ENCODE measurements at places on chromosomes 1 and 21.
A peak's percentile ranks its signal among the peaks of the same experiment; 100 is the strongest.

- no peak for DNase-seq
Measured at GRCh38 chr1:52814465-52814864, 28.1 kb upstream of the ZYG11A start.

DNA sequence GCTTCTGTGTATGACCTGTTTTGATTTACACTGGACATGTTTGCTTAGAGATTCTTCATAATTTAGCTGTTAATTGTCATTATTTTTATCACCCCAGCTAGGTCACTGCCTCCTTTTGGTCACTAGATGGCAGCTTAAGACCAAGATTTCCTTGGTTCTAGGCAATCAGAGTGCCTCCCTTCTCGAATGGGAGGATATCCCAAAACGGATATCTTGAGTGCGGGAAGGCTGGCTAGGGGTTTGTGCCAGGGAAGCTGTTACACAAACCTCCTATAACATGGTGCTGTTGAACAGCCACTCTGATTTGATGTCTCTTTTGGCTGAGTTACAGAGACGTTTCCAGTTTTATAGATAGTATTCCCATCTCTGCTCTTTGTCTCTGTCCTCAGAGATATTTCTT lies 283.5 kb downstream of the S1PR1 start:
- DNase-seq = peak; percentile 18

GRCh38 chr1:41592451-41593125 lies 108.1 kb upstream of the EDN2 start:
- no peak for DNase-seq

DNA sequence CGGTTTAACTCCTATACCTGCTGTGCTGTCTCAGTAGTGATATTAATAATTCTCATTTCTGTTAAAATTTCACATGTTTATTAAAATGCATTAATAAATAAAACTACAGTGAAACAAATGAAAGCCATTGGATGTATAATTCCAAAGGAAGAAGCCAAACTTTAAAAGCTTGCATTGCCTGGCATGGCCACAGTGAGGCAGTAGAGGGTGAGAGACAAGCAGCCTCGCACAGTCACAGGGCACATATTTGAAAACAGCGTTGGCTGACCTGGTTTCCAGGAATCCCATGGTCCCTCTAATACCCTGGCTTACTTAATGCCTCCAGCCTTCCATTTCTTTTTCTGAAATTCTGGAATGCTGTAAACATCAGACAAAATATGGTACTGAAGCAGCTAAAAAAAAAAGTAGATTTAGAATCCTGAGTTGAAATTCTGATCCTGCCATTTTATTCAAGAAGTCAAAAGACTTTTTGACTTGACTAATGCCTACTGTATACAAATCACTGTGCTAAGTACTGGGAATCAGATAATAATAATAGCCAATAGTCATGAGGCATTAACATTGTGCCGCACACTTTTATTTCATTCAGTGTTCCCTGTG lies 6.7 kb upstream of the RNASEL start:
- peak; percentile 12 for DNase-seq

DNA sequence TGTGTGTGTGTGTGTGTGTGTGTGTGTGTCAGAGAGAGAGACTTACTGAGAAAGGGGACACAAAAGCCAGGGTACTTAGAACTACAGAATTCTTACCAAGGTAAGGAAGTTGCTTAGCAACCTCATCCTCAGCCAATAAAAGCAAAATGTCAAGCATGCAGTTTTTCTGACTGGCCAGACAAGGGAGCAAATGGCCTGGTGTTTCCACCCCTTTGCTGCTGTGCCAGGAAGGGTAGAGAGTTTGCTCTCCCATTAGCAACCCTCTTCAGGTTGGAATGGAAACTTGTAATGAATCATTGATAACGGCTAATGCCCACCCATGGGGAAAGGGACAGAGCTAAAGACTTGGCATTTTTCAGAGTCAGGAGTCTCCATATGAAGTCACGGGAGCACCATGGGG lies 10.6 kb downstream of the RXRG start:
- no peak for DNase-seq

DNA sequence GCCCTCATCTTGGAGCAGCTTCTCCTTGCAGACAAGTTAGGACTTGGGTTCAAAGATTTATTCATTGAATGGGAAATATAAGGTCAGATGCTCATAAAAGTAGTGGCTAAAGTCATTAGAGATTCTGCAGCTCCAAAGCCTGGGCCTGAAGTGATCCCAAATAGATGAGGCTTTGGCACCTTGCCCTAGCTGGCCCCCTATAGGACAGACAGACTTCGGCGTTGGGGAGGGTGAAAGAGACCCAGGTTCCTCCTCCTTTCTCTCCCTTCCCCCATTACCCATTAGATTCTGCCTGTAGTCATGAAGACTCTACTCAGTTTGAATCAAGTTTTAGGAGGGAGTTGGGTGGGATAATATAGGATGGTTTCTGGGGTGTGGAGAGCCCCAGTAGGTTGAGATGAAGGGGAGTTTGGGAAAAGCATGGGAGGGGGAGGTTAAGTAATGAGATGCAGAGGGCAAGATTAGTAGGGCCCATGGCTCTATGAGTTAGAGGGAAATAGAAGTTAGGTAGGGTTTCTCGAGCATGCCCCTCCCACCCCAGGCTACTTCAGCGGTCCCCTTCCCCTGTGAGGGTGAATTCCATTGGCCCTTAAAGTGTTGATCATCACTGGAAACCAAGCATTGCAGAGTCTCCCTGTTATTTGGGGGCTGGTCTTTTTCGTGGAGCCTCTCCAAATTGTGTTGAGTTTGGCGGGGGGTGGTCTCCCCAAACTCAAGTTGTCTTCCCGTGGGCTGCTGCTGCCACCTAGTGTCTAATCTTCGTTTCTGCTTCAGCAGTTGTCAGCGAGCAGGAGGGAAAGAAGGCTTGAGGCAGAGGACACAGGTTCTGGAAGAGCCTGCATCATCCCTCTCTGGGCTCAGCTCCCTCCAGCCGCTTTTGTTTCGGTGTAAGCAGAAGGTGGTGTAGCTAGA lies 2.1 kb upstream of the AHDC1 start:
- DNase-seq = peak; percentile 61

- DNase-seq = no peak
Measured at GRCh38 chr1:60049188-60049587, 24.4 kb downstream of the C1orf87 start.

- DNase-seq = no peak
Measured at GRCh38 chr1:193562121-193562520, 375.7 kb upstream of the B3GALT2 start.

GRCh38 chr1:114092186-114093062 lies 61.2 kb downstream of the SYT6 start:
- peak; percentile 69 for DNase-seq

GRCh38 chr1:165215676-165216075 lies 140.8 kb downstream of the LMX1A start:
- DNase-seq = no peak

GRCh38 chr21:42648606-42649005 lies 4.8 kb upstream of the PDE9A start:
- no peak for DNase-seq

DNA sequence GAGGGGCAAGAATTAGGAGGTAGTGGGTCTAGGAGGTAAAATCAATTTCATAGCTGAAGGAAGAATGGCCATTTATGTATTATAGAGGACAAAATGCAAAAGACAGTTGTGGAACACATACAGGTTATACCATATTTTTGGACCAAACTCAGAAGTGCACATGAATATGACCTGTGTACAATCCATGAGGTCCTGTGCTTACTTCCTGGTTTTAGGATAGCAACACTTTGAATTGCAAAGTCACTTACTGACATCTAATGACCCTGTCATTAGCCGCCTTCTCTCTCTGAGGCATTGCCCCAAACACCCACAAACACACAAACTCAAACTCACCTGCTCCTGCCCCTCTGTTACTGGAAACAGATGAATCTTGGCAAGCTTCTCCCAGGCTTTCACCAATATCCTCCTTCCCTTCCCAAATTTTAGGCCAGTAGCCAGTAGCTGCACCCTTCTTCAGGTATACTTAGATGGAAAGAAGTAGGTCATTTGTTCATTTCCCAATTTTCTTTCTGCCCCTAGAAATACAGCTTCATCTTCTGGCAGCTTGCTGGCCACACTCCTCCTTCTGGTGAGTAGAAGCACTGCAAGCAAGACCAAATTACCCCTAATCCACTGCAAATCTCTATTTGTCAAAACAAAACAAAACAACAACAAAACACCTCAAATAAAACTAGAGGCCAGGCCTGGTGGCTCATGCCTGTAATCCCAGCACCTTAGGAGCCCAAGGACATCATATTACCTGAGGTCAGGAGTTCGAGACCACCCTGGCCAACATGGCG lies 13.7 kb upstream of the RPL5 start:
- DNase-seq = no peak

DNA sequence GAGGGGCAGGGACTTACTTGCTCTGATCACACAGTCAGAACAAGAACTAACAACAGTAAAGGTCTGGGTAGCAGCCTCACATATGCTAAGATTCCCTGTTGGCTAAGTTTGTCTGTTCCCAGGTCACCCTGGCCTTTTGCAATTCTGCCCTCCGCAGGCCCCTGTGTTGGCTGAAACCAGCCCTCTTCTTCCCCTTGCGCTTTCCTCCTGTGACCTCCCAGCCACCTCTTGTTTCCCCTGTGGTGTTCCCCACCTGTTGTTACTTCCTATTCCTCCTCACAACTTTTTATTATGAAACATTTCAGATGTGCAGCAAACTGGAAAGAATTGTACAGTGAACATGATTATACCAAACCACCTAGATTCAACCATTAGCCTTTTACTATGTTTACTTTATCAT lies 23.4 kb downstream of the MAPKAPK2 start:
- DNase-seq = no peak

GRCh38 chr1:168178227-168178637 lies 530 bp upstream of the TIPRL start:
- no peak for DNase-seq

GRCh38 chr1:64065571-64065970 lies 137.9 kb upstream of the UBE2U start:
- DNase-seq = no peak

- DNase-seq = no peak
Measured at GRCh38 chr1:105072850-105073249, 1323.2 kb downstream of the AMY1C start.

DNA sequence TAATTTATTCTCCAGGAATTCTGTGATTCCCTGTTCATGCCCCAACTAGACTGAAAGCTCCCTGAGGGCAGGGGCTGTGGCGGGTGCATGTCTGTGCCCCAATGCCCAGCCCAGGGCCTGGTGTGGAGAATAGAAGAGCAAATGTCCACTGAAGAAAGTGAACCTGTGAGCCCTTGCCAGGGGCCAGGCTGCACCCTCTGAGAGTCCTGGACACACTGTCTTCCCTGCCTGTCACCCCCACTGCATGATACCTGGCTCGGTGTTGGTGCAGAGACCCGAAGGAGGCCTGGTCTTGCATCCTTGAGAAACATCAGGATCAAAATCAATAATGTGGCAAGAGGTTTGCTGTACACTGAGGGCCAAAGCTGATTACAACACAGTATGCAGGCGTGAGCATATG lies 69.8 kb upstream of the RUNX3 start:
- DNase-seq = no peak

Data from NCI-H2227 treated with DMSO at 0.1 percent for 48 hours (cell line).